ENCODE measurements at places on chromosomes 3 and 15.

GRCh38 chr3:147940405-147941193 is 531.4 kb downstream of the ZIC1 start:
- no peak for DNase-seq

DNA sequence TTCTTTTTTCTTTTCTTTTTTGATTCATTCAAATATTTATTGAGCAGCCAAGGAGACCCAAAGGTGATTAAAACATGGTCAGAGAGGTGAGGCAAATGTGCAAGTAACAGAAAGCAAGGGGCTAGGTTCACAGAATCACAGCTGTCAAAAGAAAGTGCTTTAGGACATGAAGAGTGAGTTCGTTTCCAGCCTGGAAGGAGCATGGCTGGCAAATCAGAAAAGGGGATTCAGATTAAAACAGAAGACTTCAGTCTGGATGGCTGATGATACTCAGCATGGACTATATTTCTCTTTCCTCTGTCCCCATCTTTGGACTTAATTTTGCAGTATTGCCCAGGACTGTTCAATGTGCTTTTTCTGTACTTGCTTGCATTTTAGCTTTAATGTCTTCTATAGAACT is 151.2 kb downstream of the NR1D2 start:
- no peak for DNase-seq

DNA sequence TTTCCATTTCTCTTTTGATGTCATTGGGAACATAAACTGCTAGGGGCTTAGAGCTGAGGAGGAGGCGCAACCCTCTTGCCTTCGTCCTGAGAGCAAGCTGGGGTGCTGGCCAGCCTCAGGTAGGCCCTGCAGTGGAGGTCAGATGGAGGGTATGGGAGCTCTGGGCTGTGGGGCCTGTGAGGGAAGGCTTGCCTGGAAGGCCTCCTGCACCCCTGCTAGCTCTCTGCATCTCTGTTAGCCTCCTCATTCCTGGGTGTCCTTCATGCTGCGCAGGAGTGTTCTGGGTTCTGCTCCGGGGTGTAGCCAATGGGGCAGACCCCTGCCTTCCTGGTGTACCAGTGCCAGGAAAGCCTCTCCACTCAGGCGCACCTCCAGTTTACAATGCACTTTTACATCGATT is 11.8 kb downstream of the GP5 start:
- no peak for DNase-seq

DNA sequence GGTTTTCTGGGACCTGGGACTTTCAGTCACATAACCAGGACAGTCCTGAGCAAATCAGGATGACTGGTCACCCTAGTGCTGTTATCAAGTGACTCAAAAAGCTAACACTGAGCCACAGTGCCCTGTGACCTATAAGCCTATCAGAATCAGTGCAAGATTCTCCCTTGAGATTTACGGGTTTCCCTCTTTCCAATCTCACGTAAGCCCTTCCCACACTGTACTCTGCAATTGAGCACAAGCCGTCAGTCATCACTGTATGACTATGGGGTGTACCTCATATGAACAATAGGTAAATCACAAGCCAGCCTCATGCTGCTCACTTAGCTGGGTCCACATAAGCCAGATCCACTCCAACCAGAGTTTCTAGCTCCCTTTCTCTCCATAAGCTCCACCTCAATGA is 21.0 kb upstream of the CLDN18 start:
- DNase-seq, result no peak

GRCh38 chr15:38941399-38941953 is 376.9 kb upstream of the RASGRP1 start:
- no peak for DNase-seq

- no peak for DNase-seq
Observed at GRCh38 chr15:42155546-42156242, 742 bp downstream of the PLA2G4F start.
